ENCODE measurements at places on chromosomes 7 and 10.
A peak's percentile ranks its signal among the peaks of the same experiment; 100 is the strongest.

- no peak for DNase-seq
Measured at GRCh38 chr7:91892099-91892705, 11.7 kb upstream of the MTERF1 start.

GRCh38 chr10:119278126-119278709 lies 70.8 kb downstream of the GRK5 start:
- DNase-seq, result no peak

- DNase-seq, result peak; percentile 82
Measured at GRCh38 chr7:36291387-36292316, 98.0 kb upstream of the ANLN start.

DNA sequence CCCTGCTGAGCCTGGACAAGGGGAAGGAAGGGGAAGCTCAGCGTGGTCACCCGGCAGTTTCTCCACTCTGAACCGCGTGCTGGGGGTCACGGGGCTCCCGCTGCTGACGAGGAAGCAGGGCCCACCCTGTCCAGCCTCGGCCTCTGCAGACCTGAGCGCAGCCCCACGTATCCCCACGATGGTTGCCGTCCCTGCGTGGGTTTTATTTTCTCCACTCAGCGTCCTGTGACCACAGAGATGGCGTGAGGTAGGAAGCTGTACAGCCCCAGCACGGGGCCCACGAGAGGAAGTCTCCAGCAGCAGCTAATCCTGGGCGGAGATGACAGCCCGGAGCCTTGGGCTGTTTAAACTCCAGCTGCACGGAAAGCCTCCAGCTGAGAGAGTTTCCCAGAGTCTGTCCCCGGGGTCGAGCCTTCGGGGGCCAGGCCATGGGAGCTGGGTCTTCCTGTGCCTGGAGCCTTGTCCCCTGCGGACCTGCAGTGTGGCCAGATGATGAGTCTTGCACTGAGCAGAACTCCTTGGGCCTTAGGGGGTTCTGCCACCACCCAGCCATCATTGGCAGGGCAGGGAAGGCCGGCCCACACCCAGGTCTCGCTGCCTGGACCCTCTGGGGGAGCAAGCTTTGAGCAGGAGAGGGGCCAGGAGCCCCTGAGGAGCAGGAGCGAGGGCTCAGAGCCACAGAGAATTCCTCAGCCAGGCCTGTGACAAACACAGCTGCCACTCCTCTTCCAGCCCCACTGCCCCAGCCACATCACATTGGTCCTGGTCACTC lies 72.8 kb upstream of the FAM20C start:
- no peak for DNase-seq

DNA sequence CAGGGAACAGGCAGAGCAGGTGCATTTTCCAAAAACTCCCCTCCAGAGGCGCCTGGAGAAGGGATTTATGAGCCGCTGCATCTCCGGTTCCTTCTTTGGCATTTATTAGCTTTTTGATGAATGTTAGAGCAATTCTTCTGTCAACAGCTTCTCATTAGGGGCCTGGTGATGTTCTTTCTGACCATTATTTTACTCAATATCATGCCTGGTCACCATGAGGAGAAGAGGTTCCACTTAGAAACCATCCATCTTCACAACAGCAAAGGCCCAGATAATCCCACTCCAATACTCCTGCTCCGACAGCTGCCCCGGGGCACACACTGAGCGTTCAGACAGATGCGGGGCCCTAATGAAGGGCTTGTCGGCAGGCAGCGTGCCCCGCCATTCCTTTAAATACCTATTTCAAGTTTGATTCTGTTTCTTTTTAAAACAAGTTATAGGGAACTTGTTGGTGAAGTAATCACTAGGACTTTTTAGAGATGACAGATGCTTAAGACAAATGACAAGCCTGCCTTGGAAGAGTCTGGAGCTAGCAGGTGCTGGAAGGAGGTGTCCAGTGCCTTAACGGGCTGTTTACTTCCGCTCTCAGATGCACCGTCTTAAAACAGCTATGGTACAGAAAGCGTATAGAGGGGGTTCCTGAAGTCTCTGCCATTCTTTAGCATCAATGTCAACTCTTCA lies 31.7 kb downstream of the ECHDC3 start:
- DNase-seq, result no peak

- no peak for DNase-seq
Measured at GRCh38 chr10:130756651-130757050, 554.9 kb downstream of the TCERG1L start.

DNA sequence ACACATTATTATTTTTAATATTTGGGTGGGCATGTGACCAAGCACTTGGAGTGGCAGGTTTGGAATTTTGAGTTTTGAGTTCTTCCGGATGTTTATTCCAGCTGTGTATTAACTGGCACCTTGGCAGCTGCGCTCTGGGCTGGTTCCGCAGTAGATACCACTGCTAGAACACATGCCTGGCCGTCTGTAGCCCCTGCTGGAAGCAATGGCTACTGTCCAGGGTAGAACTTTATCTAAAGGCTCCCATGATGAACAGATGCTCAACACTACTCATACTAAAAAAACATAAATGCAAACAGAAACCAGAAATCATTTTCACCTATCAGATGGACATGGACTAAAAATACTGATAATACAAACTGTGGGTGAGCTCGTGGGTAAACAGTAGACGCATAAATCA lies 19.4 kb upstream of the SH3PXD2A start:
- DNase-seq, result no peak

GRCh38 chr7:38222481-38223096 lies 44.5 kb downstream of the STARD3NL start:
- no peak for DNase-seq

GRCh38 chr10:43259213-43259991 lies 7.5 kb downstream of the RASGEF1A start:
- DNase-seq, result no peak

GRCh38 chr7:45026984-45027773 lies 27.2 kb downstream of the CCM2 start:
- DNase-seq, result no peak

DNA sequence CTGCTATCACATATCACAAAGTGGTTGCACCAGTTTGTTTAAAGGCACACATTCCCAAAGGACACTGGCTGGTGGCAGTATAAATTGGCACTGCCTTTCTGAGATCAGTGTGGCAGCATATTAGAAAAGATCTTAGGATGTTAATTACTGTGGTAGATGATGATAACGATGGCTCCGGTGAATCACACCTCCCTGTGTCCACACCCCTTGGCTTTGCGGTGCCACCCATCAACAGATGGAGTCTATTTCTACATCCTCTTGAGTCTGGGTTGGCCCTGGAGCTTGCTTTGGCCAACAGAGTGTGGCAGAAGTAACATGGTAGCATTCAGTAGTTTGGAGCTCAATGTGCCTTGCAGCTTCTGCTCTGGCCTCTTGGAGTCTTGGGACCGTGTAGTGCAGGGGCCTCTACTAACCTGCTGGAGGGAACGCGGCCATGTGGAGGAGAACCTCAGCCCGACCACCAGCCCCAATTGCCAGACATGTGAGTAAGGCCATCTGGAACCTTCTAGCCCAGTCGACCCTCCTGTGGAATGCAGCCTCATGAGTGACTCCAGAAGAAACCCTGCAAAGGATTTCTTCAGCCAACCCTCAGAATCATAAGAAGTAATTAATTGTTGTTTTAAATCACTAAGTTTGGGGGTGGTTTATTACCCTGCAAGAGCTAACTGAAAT lies 27.2 kb upstream of the PLEKHA1 start:
- no peak for DNase-seq

DNA sequence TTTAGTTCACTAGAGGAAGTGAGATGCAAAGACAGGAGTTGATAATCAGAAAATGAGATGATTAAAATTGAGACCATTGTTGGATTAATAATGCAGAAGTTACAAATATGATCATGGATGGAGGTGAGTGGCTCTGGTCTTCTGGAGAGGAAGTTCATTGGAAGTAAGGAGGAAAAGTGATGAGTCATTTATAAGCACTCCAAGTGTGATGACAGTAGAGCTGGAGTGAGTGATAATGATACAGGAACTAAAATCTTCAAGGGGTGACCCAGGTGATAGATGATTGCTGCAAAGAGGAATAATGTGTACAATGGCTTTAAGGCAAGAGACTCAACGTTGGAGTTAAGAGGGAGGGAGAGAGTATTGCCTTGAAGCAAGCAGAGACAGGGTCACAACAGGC lies 20.7 kb downstream of the ZNF32 start:
- no peak for DNase-seq

- no peak for DNase-seq
Measured at GRCh38 chr7:117229350-117229749, 93.5 kb downstream of the WNT2 start.

- no peak for DNase-seq
Measured at GRCh38 chr10:125868372-125868975, 12.6 kb downstream of the DHX32 start.

DNA sequence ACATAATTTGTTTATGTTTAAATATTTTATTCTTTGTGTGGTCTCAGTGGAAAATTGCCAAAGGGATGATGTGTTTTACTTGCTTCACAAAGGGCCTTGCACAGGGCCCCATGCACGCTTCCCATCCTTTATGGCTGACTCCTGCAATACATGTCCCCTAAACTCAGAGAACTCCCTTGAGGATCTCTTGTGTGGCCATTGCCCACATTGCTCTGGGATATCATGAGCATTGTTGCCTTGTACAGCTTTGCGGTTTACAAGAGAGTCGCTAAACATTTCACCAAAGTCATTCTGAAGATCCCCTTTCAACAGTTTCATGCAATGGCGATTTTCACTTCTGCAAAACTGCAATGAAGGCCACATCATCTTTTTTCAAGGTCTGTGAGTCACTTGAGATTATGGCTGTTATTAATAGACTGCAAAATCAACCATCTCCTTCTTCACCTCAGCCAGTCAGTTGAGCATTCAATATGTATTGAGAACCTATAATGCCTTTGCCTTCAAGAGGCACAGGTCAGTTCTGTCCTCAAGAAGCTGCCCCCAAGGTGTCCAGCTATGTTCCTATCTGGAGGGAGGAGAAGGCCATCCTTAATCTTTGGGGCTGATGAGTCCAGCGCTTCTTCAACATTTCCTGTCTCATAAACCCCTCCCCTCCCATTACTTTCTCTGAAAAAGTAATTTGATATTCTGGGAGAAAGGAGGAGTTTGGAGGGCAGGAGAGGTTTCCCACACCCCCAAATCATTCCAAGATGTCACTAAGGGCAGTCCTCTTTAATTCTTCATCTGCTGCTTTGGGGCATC lies 108.1 kb downstream of the CCDC71L start:
- DNase-seq, result peak; percentile 13

GRCh38 chr10:126518218-126519080 lies 130.2 kb upstream of the ADAM12 start:
- DNase-seq, result no peak

- no peak for DNase-seq
Measured at GRCh38 chr7:112770051-112770450, 20.1 kb downstream of the TMEM168 start.

DNA sequence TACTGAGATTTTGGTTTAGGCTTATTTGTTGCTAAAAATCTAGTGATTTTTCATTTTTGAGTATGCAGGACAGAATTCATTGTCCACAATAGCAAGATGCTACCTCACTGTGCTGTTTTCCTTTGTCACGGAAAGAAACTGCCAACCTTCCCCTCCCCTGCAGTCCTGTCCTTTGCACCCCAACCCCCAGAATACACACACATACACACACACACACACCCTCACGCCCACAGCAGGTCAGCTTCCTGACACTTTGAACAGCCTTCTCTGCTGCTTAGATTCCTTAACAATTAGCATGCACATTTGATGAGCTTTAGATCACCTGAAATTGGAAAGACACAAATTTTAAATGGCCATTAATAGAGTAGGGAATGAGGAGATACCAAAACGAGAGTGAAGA lies 32.1 kb downstream of the ARMC3 start:
- no peak for DNase-seq

DNA sequence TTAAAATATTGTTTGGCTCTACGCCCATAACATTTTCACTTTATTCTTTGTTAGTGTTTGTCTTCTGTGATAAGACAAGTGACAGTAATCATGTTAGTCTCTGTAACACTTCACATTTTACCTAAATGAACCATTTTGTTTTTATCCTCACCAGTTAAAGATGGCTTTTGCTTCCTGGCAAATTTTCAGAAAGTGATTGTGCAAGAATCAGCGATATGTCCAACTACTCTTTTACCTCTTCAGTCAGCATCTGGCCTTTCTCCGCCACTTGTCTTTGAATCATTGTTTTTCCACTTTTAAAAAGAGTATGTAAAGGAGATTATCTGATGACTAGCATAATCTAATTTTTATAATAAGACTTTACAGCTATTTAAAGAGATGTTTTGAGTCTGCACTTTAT lies 3.5 kb downstream of the DGKB start:
- DNase-seq, result no peak

- DNase-seq, result no peak
Measured at GRCh38 chr10:44978213-44978569, 418 bp downstream of the DEPP1 start.

DNA sequence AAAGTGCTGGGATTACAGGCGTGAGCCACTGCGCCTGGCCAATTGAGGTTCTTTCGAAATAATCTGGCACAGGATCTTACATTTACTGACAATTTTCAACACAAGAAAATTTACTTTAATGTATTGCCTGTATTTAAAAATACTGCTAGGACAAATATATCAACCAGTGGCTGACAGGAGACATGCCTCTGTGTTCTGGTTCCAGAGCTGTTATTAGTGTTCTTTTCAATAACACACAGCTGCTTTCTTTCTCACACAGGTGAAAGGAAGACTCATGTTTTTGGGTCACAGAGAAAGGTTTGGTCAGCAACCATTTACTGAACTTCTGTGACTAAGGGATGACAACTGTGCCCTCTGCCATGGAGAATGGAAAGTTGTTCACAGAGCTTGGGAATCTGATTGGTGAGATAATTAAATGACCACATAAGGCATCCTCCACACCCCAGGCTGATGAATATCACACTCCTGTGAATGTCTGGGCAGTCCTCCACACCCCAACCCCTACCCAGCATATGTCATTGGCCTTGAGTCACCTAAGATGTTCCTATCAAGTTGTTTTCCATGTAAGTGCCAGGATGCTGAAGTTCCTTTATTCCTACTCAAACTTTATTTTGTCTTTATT lies 180.1 kb downstream of the RAPGEF5 start:
- DNase-seq, result no peak

GRCh38 chr7:25994433-25994994 lies 157.5 kb upstream of the NFE2L3 start:
- no peak for DNase-seq

DNA sequence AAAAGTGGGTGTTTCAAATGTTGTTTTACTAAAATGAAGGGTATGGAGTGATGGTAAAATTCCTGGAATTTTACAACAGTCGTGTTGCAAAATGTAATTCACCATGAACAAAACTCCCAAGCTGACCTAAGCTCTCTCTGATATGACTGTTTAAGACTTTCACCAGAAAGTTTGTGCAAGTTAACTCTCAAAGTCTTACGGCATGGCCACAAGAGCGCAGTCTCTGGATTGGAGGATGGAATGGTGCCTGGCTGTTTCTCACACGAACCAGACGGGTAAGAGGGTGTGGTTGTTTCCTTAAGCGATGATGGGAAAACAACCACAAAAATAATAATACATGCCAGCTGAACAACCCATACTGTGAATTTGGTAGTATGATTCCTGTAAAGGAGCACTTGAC lies 662.5 kb downstream of the KCNMA1 start:
- no peak for DNase-seq
